ENCODE measurements at places on chromosomes 3 and 15. TPM values are rescaled to one million over a fixed set of nuclear protein-coding genes. Genes with fewer than 3 reads are reported as not detected.

GRCh38 chr15:96422125-96422524 lies 91.6 kb downstream of the NR2F2 start:
- no peak for DNase-seq

GRCh38 chr3:57980416-57980815 lies 27.8 kb upstream of the FLNB start:
- no peak for DNase-seq

GRCh38 chr3:150603980-150604319 lies 829 bp downstream of the SELENOT start:
- no peak for DNase-seq

GRCh38 chr3:28476764-28477163 lies 128.1 kb upstream of the AZI2 start:
- DNase-seq: no peak

DNA sequence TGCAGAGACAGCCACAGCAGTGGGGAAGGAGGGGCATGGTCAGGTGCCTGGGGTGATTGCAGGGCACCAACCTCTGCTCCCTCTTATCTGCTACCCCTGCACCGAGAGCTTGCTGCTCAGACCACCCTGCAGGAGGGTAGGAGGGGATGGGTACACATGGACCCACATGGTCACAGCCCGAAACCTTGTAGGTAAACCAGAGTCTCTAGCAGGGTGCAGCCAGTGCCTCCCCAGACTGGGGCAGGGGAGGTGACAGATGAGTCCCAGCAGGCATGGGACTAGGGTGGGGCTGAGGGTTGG lies 49.2 kb downstream of the FAH start:
- peak; percentile 21 for DNase-seq

GRCh38 chr15:94421706-94422105 lies 190.3 kb downstream of the MCTP2 start:
- DNase-seq: no peak

DNA sequence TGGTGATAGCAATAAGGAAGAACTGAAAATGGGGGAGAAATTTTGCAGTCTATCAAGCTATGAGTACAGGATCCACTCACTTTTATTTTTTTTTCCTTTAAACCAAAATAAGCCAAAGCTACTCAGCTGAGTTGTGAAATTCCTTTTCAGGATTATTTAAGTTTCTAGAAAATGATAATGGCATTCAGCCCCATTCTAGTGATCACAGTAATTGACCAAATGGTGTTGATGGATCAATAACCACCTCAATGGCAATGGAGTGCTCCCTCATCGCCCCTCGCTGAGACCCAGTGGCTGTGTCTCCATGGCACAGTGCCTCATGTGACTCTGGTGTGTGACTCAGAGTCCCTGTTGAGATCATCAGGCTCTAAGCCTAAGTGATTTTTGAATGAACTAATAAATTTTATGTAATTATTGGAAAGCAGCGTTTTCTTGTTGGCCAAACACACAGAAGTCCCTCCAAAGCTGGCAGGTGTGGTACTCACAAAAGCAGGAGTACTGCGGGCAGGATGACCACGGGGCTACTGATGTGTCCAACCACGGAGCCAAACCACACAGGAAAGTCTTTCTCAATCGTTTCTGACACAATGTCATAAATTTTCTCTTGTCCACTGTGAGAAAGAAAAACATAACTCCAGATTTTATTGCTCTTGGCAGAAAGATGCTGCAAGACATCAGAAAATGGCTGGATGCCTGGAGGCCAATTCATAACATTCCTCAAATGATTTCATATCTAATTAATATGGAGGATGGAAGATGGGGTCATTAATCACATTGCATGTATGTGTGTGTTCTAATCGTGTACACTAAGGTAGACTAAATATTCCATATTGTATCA lies 14.4 kb upstream of the STARD5 start:
- no peak for DNase-seq

DNA sequence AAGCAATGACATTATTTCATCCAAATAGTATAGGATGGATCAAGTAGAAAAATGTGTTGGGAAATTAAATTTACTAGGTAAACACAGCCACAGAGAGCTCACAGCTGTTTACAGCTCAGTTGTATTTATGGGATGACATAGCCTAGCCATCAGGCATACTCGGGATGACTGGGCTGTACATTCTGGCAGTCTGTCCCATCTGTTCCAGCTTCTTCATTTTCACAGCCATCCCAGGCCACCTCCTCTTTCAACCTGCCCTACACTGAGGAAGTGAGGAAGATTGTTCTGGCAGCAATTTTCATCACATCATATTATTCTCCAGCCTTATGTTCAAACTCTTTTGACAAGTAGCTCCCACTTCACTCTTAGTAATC lies 98.4 kb upstream of the PFN2 start:
- peak; percentile 53 for DNase-seq

DNA sequence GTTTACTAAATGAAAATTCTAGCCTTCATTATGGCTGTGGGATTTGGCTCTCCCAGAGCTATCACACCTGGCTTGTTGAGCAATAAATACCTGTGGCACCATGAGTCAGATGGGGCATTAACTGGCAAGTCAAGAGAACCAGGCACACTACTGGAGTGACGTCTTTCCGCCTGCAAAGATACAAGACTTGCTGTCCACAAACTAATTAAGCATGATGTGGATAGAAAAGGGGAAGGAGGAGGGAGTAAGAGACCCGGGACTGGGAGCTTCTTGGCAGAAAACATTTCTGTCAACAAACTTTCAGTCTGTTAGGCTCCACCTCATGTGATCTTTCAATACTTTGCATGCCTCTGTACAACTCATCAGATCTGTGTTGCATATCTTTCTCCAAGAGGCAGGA lies 56.5 kb downstream of the CLDN1 start:
- DNase-seq: no peak

DNA sequence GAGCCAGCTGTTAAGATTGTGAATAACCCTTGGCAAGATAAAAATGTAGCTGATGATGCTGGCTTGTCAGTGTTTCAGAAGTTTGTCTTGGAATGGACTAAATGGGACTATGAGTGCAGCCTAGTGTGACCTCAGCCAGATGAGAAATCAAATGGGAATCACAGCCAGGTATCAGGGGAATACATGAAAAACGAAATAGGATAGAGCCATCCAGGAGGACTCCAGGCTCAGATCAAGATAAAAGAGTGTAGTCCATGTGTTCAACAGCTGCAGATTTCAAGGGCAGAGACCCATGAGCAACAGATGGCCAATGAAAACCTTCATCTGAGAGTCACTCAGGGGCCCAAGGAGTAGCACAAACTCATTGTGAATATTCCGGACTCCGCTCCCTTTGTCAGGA lies 1080.9 kb upstream of the CADM2 start:
- no peak for DNase-seq

DNA sequence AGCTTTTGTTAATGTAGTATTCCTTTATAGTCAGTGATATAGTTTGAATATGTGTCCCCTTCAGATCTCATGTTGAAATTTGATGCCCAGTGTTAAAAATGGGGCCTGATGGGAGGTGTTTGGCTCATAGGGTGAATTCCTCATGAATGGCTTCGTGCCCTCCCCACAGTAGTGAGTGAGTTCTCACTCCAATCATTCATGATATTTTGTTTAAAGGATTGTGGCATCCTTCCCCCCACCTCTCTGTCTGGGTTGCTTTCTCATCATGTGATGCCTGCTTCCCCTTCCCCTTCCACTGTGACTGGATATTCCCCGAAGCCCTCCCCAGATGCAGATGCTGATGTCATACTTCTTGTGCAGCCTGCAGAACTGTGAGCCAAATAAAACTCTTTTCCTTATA lies 649.8 kb upstream of the NR2F2 start:
- no peak for DNase-seq

GRCh38 chr3:162998205-162998604 lies 1501.6 kb downstream of the OTOL1 start:
- no peak for DNase-seq

DNA sequence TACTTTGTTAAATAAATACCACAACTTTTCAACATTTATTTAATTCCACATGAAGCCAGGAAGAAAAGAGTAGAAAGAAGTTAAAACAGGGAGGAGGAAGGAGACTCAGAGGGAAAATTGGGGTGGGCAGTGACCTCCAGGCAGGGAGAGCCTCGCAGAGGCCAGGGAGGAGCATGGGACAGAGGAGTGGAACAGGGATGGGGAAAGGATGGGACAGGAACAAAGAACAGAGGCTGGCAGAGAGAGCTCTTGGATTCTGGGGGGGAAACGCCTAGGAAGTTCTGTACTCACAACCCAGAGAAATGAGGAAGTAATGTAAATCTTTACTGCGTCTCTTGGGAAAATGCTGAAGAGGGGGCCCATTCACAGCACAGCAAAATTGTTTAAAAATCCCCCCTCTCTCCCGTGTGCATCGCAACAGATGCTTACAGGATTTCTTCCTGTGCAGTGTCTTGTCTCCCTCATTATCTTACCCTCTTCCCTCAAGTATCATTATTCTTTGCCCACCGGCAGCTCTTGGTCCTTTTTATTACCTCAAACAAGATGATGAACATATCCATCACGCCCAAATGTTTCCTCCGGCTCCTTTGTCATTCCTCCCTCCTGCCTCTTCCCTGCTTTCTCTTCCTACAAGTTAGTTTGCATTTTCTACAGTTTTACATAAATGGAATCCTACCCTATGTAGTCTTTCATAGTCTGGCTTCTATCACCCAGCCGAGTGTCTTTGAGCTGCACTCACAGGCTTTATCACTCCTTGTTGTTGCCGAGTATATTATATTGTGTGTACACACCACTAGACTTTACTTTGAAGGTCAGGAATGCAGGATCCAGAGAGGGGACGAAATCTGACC lies 65.5 kb downstream of the ARHGAP31 start:
- no peak for DNase-seq

GRCh38 chr15:71374607-71375352 lies 259.5 kb downstream of the THSD4 start:
- no peak for DNase-seq

DNA sequence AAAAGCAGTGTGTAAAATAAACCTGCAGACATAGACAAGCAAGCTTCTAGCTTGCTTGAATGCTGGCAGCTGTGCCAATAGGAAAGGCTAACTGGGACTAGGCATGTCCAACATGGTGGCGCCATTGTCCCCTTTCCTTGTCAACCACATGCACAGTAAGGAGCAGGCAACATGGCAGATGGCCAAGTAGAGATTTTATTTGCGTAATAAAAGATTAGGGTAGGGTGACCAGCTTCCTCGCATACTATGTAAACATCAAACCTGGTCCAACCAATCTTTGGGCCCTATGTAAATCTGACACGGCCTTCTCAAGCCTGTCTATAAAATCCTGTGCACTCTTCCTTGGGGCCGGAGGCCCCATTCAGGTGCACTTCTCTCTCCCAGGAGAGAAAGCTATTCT lies 575.4 kb upstream of the GOLIM4 start:
- no peak for DNase-seq

GRCh38 chr3:192128922-192129321 lies 598.4 kb downstream of the FGF12 start:
- no peak for DNase-seq

DNA sequence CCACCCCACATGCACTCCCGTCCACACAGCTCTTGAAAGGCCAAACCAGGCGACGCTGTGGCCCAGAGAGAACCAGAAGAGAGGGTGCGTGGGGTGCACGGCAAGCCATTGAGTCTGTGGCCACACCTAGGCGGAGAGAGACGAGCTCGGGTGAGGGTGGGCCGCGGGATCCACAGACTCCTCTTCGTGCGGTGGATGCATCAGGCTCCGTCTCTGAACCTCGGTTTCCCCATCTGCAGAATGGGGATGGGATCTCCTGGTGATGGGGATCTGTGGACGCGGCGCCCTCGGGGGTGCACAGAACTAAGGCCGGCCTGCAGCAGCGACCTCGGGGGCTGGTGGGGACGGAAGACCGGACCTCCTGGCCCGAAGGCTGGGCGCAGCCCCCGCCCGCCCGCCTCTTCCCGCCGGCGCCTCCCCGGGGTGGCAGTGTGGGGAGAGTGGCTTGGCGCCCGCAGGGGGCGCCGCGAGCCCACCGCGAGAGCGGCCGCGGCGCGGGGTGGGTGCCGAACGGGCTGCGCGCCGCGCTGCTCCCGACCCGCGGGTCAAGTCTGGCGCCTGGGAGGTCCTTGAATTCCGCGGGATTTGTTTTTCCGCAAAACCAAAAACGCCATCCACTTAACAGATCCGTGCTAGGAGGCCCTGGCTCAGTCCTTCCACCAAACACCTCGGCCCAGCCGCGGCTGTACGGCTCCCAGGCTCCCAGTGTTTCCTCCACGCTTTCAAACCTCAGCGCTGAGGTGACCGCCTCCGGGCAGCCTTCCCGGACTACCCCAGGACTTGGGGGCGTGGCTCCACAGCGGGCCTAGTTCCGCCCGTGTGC lies 13.2 kb upstream of the ADPGK start:
- no peak for DNase-seq

DNA sequence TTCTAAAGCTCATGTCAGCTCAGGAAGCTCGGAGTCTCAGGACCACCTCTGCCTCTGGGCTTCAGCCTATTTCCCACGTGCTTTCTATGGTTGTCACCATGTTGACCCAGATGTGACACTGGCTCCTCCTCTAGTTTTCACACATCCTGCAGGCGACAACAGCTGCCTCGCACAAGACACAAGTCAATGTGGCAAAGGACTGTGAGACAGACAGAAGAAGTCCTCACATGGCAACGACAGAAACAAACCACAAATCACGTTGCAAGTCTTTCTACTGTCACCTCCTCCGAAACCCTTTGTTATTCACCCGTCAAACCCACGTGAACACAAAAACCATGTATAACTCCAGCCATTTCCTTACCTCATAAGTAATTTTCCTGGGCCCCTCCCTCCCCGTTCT lies 194.5 kb downstream of the MEX3B start:
- DNase-seq: no peak

DNA sequence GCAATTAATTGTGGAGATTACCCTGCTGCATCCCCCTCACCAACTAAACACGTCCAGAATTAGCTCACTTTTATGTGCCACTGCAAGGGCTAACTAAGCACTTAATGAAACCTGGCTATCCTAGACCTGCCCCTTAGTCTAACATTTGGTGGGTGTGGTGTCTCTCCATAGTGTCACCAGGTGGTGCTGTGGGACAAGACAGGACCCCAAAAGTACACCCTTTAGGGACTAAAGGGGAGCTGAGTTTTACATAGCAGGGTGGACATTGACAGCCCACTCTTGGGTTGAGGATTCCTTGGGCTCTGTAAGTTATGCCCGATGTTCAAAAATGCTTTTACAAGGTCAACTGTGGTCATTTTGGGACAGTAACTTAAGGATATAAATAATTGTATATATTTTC lies 5.7 kb downstream of the DUT start:
- DNase-seq: no peak

- DNase-seq: no peak
Measured at GRCh38 chr15:99978426-99978825, 245.2 kb upstream of the LYSMD4 start.

DNA sequence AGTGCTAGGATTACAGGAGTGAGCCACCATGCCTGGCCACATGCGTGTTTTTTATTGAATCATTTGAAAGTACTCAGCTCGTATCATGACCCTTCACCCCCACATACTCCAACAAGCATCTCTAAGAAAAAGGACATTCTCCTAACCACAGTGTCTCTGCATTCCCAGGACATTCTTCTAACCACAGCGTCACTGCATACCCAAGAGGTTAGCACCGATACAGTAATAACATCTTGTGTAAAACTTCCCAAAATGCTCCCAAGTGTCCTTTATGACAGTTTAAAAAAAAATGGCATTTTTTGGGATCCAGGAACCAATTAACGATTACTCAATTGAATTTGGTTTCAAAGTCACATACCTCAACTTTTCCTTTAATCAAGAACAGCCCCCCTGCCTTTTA lies 39.6 kb downstream of the FLNB start:
- no peak for DNase-seq

Gene TRH
- total RNA-seq: not detected

Gene RCN2
- 39.1 TPM for total RNA-seq

Gene PRSS50
- 0.32 TPM for total RNA-seq

Gene SKOR1
- total RNA-seq: 0.58 TPM

Gene FAM81A
- 0.57 TPM for total RNA-seq

Gene ALCAM
- 20.0 TPM for total RNA-seq

Gene CHRD
- total RNA-seq: 17.6 TPM

Data from esophagus muscularis mucosa (tissue), 4 donors.